ENCODE measurements at places on chromosomes 2 and 18. TPM values are rescaled to one million over a fixed set of nuclear protein-coding genes. Genes with fewer than 3 reads are reported as not detected.

DNA sequence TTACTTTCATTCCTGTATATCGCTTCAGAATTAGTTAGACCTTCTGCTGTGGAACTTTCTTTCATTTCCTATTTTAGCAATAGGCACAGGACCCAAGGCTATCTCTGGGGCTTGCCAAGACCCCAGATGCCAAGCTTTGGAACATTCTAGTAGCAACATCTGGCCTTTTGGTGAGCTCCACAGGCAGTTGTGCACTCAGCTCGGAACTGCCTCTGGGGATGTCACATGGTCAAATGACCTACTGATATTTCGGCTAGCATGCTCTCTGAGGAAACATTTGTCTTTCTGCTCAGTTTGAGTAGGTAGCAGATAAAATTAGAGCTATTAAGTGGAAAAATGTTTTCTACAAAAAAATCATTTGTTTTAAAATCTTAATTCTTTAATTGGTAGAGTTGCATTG, 76.6 kb upstream of the ITGA4 start:
- DNase-seq: no peak
- H3K4me3 ChIP-seq: no peak overlapping the region
- H3K27me3 ChIP-seq: no peaks in the 10 kb centered on the region
- H3K27ac ChIP-seq: no peak overlapping the region

DNA sequence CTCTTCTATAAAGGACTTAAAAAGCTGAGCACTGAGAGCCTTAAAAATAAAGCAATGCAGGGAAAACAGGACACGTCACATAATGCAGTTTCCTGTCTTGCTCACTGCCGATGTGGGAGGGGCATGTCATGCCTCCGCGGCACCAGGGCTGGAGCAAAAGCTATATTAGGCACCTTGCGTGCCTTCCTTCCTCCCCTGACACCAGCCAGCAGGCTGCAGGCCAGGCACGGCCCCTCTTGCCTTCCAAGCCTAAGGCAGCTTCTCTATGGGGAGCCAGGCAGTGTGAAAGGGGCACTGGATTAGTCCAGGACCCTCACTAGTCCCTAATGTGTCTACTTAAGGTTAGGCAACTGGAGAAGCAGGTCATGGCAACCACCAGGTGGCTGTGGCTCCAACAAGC, 26.3 kb downstream of the MRPL35 start:
- peaks cover 7% of the 10 kb centered on the region for H3K4me1 ChIP-seq
- peak overlapping the region; percentile 37 for H3K27ac ChIP-seq
- peak; percentile 76 for DNase-seq
- H3K4me3 ChIP-seq: no peak overlapping the region

The DUSP19 gene
- 1.9 TPM for total RNA-seq

GRCh38 chr2:1808981-1809422, 64.7 kb upstream of the PXDN start:
- no peaks in the 10 kb centered on the region for H3K27me3 ChIP-seq
- H3K36me3 ChIP-seq: no peaks in the 10 kb centered on the region
- H3K4me1 ChIP-seq: no peaks in the 10 kb centered on the region
- H3K4me3 ChIP-seq: no peak overlapping the region
- DNase-seq: no peak

The TNFRSF11A gene
- total RNA-seq: 11.1 TPM

DNA sequence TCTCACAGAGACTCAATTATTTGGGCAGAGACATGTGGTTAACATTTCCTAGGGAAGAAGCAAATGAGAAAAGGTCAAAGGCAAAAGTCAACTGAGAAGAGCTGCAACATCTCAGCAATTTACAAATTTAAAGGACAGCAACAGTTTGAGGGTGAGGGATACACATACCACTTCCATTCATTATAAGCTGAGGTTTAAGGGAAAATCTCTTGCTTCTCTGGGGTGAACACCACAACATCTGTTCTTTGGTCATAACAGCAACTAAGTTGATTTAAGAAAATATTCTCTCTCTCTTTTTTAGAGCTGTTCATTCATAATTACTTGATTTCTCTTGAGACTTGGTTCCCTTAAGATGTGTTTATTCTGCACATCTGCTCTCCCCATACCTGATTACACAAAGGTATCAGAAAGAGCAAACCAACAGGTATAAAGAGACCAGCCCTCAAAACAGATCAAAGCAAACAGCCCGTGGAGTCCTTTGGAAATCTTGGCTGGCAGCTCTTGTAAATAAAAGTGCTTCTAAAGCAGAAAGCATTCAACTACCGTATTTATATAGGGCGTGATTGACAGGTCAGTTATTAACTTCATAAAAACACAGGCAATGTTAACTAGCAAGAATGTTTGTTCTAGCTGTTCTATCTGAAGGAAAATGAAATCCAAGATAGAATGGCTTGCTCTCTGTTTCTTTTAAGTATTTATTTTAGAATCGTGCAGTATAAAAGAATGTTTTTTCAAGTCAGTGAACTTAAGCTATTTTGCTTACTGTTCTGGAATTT, 132.8 kb downstream of the THADA start:
- H3K36me3 ChIP-seq: no peaks in the 10 kb centered on the region
- no peak overlapping the region for H3K4me3 ChIP-seq
- H3K4me1 ChIP-seq: peaks cover 35% of the 10 kb centered on the region

The BCL11A gene
- total RNA-seq: 0.92 TPM

DNA sequence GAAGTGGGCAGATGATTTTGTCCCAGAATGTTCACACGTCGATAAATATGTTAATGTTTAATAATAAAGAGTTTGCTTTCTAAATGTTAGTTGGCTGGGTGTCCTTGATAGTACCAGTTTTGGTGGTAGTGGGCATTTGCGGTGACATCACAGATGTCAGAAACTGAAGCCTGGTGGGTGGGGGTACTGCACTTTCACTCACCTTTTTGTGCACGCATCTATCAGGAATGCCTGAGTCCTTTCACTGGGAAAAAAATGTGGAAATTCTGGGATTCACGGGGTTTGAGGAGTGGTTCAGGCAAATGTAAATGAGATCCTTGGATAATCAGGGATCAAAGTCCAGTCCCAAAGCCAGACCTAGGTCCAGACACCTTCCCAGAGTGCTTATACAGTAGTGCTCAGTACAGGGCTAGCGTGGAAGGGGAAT, 3.2 kb downstream of the EPAS1 start:
- DNase-seq: no peak
- peaks cover 52% of the 10 kb centered on the region for H3K4me1 ChIP-seq
- H3K36me3 ChIP-seq: no peaks in the 10 kb centered on the region
- peak overlapping the region; percentile 81 for H3K27ac ChIP-seq
- H3K27me3 ChIP-seq: no peaks in the 10 kb centered on the region

The CNTNAP5 gene
- total RNA-seq: not detected

The TMEM17 gene
- 1.2 TPM for total RNA-seq

- H3K36me3 ChIP-seq: peaks cover 3% of the 10 kb centered on the region
- no peaks in the 10 kb centered on the region for H3K27me3 ChIP-seq
- no peak overlapping the region for H3K4me3 ChIP-seq
- H3K27ac ChIP-seq: no peak overlapping the region
Observed at GRCh38 chr18:58391932-58392323, 237.0 kb downstream of the ALPK2 start.

The COLEC12 gene
- 13.8 TPM for total RNA-seq

- no peak overlapping the region for H3K4me3 ChIP-seq
- no peak for DNase-seq
- H3K27ac ChIP-seq: no peak overlapping the region
- no peaks in the 10 kb centered on the region for H3K4me1 ChIP-seq
- no peaks in the 10 kb centered on the region for H3K36me3 ChIP-seq
Observed at GRCh38 chr2:218028189-218028495, 25.3 kb upstream of the TNS1 start.

- no peaks in the 10 kb centered on the region for H3K36me3 ChIP-seq
- H3K27me3 ChIP-seq: no peaks in the 10 kb centered on the region
- H3K4me1 ChIP-seq: no peaks in the 10 kb centered on the region
- peak; percentile 1 for DNase-seq
- no peak overlapping the region for H3K4me3 ChIP-seq
Observed at GRCh38 chr2:225282858-225283710, 116.4 kb upstream of the NYAP2 start.

GRCh38 chr2:67182884-67183283, 214.2 kb upstream of the ETAA1 start:
- no peak for DNase-seq
- no peak overlapping the region for H3K4me3 ChIP-seq
- no peaks in the 10 kb centered on the region for H3K36me3 ChIP-seq
- no peak overlapping the region for H3K27ac ChIP-seq
- no peaks in the 10 kb centered on the region for H3K4me1 ChIP-seq

DNA sequence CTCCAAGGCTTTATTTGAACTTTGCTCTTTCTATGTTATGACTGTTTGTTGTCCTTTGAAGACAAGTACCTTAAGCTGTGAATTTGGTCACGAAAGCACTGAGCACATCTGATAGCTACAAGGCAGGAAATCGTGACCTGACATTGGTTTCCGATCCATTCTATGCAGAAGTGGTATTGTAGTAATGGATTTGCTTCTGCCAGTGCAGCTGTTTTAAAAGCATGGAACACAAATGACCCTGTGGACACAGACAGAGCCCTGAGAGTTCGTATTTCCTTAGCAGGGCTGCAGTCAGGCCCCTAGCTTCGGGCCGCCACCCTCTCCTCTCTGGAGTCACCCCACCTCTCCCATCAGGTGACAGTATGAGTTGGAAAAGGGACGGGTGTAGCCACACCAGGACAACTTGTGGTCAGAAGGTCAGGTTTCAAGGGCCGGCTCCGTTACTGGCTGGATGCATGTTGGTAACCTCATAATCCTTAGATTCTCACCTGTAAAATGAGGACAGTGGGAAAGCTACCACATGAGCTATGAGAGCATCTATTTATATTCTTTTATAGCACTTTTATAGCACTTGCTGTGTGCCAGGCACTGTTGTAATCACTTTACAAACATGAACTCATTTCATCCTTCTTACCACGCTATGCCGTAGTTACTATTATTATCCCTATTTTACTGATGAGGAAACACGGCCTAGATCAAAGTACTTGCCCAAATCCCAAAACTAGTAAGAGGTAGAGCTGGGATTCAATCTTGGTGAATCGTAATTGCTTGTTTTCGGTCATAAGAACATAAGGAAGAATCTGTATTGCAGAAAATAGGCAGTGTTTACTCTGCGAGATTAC, 70.2 kb downstream of the SPATS2L start:
- H3K4me3 ChIP-seq: no peak overlapping the region
- peak overlapping the region; percentile 66 for H3K27ac ChIP-seq
- peaks cover 61% of the 10 kb centered on the region for H3K4me1 ChIP-seq
- H3K36me3 ChIP-seq: no peaks in the 10 kb centered on the region
- DNase-seq: peak; percentile 89

DNA sequence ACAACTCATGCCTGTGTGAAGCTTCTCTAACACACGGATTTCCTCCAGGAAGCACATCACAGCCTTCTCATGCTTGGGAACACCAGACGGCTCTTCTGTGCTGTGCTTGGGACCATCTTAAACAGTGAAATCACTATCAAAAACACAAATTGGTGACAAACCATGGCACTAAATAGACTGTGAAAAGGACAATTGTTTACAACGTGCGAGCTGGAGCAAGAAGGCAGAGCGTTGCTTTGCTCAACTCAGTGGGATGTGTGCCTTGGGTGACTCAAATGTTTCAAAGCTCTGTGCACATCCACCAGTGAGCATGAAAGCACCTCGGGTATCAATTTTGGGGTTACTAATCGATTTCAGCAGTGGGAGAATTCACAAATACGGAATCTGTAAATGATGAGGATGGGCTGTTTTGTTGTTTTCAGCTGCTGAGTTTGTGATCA, 182.4 kb upstream of the ARL4C start:
- H3K27me3 ChIP-seq: no peaks in the 10 kb centered on the region
- H3K4me3 ChIP-seq: no peak overlapping the region
- peaks cover 20% of the 10 kb centered on the region for H3K4me1 ChIP-seq
- H3K36me3 ChIP-seq: no peaks in the 10 kb centered on the region
- no peak for DNase-seq

DNA sequence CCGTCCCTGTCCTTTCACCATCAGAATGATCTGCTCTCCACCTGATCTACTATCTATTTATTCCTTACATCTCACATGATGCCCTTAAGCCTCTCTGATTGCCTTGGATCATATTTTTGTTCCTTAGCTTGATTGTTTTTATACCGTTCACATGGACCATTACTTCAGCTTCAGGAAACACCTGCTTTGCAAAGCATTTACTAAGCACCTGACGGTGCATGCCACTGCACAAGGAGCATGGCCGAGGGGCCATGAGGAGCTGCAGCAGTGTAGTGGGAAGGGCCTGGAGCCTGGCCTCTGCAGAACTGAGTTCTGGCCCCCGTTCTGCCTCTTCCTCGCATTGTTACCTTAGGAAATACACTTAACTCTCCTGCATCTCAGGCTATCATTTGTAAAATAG, 124.1 kb upstream of the NDUFV2 start:
- no peaks in the 10 kb centered on the region for H3K36me3 ChIP-seq
- H3K4me3 ChIP-seq: no peak overlapping the region
- peak; percentile 51 for DNase-seq

DNA sequence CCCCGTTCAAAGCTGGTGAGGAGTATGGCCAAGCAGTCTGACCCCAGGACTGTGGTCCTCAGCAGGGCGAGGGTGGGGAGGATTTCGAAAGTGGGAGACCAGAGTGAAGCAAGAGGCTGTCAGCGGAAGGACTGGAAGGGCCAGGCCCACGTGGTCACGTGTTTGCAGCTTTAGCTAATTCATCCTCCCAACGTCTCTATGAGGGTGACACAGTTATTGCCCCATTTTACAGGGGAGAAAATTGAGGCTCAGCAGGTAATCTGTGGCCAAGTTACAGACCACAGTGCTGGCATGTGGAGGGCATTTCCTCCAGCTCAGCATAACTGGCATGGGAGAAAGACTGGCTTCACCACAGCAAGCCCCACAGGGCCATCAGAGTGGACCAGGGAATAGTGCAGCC, 45.4 kb upstream of the LTBP1 start:
- H3K27ac ChIP-seq: no peak overlapping the region
- no peaks in the 10 kb centered on the region for H3K4me1 ChIP-seq
- no peaks in the 10 kb centered on the region for H3K36me3 ChIP-seq
- DNase-seq: no peak
- no peak overlapping the region for H3K4me3 ChIP-seq

- H3K36me3 ChIP-seq: no peaks in the 10 kb centered on the region
- H3K27ac ChIP-seq: no peak overlapping the region
- DNase-seq: peak; percentile 31
- H3K4me1 ChIP-seq: no peaks in the 10 kb centered on the region
- no peaks in the 10 kb centered on the region for H3K27me3 ChIP-seq
Observed at GRCh38 chr18:34809451-34810072, 99.5 kb downstream of the DTNA start.

- no peaks in the 10 kb centered on the region for H3K36me3 ChIP-seq
- H3K4me1 ChIP-seq: no peaks in the 10 kb centered on the region
- no peaks in the 10 kb centered on the region for H3K27me3 ChIP-seq
- no peak overlapping the region for H3K27ac ChIP-seq
- no peak for DNase-seq
Observed at GRCh38 chr2:2191110-2191707, 139.9 kb downstream of the MYT1L start.

The SIX3 gene
- total RNA-seq: not detected

GRCh38 chr2:11118761-11119160, 36.5 kb upstream of the SLC66A3 start:
- no peak for DNase-seq
- no peak overlapping the region for H3K27ac ChIP-seq
- no peaks in the 10 kb centered on the region for H3K36me3 ChIP-seq
- no peaks in the 10 kb centered on the region for H3K4me1 ChIP-seq
- H3K4me3 ChIP-seq: no peak overlapping the region

GRCh38 chr2:148876595-148877402, 1.8 kb downstream of the KIF5C start:
- no peaks in the 10 kb centered on the region for H3K36me3 ChIP-seq
- no peak for DNase-seq
- H3K27ac ChIP-seq: no peak overlapping the region
- no peak overlapping the region for H3K4me3 ChIP-seq

The ADRA2B gene
- total RNA-seq: not detected
